ENCODE measurements at places on chromosomes 2 and 18. TPM values are rescaled to one million over a fixed set of nuclear protein-coding genes. Genes with fewer than 3 reads are reported as not detected.

DNA sequence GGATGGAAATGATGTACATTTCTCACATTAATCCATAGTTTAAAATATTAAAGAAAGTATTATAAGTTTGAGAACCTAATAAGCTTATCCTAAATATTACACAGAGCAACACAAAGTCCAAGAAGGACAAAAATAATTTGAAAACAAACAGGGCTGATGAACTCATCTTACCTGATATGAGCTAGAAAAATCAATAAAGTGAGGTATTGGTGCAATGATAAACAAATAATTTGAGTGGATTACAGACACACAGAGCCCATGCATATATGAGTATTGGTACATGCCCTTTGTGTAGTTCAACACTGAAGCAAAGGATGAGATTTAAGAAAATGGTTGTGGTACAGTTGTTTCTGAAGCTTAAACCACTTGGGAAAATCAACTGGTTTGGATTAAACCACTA, 1139.0 kb downstream of the SUCLG1 start:
- DNase-seq: no peak

The CPS1 gene
- 13.8 TPM for total RNA-seq

GRCh38 chr2:127208313-127208712, 11.8 kb downstream of the CYP27C1 start:
- peak; percentile 70 for DNase-seq

The RPRM gene
- not detected for total RNA-seq

The SERPINB3 gene
- not detected for total RNA-seq

- peak; percentile 40 for DNase-seq
These were observed 82.5 kb downstream of the TGFA start for GRCh38 chr2:70471129-70471528.

GRCh38 chr2:190344276-190344827, 963 bp downstream of the INPP1 start:
- DNase-seq: peak; percentile 54

DNA sequence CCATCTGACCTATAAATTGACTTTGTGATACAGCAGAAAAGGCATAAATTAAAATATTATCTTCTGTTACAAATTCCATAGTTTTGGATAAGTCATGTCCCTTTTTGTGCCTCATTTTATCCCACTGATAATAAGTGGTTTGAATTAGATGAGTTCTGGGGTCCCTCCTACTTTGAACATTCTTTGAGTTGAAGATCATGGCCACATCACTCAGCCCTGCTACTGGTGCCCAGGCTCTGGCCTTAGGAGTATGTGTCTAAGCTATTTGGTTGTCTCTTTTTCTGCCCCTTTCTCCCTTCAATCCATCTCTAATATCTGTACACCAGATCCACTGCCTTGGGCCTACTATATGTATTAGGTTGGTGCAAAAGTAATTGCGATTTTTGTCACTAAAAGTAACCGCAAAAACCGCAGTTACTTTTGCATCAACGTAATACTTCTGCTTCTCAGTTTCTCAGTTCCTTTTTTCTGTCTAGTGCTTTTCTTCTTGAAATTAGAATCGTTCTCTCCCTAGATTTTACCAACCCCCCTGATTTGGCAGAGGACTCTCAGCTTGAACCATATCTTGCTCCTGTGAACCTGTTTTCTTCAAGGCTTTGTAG, 362.5 kb upstream of the TNP1 start:
- no peak for DNase-seq

DNA sequence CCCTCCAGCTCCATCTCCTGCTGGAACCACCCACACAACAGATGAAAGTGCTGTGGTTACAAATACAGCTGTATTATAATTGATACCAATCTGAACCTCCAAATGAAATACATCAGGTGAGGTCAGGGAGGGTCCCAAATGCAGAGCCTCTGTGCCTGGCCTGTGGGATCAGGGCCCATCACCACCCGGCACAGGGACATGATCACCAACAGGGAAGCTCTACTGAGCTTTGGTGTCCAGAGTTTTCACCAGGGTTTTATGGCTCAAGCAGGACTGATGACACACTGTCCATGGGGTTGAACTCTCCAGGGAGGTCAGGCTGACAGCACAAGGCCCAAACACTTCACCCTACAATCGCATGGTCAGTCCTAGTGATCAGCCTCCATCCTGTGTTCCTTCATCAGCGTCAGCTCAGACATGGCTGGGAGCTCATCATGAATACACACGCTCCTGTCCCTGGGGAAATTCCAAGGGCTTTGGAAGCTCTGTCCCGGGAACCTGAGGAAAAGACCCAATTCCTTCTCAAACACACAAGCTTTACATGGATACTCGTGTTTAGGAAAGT, 3.9 kb upstream of the PXDN start:
- DNase-seq: no peak

DNA sequence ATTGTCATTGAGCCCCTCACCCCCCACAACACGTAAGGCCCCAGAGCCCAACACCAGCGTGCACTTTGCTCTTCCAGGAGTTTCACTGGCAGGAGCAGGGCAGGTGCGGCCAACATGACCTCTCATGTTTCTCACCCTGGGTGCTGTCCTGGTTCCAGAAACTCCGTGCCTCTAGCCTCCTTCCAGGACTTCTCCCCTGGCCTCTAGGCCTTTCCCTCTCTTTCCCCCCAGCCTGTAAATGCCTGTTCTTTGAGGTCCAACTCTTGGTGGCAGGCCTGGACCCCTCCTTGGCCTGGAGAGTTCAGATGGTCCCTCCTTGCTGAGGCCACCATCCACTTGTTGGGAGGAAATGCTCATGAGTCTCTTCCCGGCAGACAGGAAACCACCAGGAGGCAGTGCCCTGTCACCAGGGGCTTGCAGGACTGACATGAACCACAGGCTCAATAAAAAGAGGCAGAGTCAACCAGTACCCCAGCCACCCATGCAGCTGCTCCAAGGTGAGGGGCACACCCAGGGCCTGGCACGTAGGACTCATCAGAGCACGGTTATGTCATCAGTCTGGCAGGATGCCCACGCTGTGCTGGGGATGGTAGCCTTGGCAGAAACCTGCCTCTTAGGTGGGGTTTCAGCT, 1.5 kb downstream of the MALL start:
- DNase-seq: peak; percentile 44

The LYPD6B gene
- 5.4 TPM for total RNA-seq

- no peak for DNase-seq
These were observed 172.0 kb downstream of the MIB1 start for GRCh38 chr18:21912339-21913239.

Data from HT1080 (cell line).